GOT3 (cell line): ENCODE measurements at places on chromosomes 11 and 22.

DNA sequence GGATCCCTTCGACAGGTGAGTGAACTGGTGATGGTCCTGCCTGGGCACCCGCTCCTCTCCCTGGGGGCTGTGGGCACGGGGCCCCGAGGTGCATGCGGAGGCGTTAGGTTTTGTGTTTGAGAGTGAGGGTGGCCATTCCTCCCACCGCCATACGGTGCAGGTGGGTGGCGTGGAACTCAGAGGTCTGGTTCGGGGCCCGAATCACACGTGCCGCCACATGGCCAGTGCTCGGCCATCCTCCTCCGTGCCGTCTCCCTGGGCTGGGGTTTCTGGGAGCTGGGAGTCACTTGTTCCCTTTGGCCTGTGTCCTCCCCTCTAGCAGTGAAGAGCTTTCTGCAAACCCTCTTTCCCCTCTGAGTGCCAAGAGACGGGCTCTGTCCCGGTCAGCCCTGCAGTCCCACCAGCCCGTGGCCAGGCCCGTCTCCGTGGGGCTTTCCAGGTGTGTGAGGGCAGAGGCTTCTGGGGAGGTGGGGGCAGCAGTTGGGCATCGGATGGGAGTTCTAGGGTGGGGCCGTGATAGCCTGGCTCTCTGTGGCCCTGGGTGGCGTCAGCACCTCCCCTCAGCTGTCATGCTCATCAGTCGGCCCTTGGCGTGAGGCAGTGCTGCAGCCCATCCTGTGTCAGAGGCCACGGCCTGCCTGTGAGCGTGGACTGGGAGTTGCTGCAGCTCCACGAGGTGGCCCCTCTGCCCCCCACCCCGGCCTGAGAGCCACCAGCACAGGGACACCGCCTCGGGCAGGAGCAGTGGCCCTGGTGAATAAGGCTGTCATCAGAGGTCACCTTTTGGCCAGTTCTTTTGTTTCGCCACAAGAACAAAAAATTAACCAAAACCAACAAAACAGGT is 10.2 kb downstream of the IRF7 start:
- DNase-seq, result no peak

DNA sequence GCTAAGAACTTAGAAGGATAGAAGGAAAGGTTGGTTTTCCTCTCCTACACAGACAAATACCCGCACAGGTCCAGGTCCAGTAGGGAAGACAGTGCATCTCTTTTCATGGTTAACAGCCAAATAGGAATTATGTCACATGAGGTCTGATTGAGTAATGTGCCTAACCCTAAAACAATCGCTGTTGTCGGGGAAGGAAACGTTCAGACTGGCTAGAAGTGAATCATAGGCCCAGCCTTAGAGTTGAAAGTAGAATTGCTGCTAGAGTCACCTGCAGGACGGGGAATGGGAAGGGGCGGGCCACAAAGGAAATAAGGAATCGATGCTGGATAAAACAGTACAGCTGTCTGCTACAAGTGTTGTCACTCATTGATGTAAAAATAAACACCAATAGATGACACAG is 12.4 kb upstream of the HTATIP2 start:
- no peak for DNase-seq

GRCh38 chr22:19961201-19961580 is 19.6 kb upstream of the TXNRD2 start:
- DNase-seq, result no peak

- no peak for DNase-seq
Observed at GRCh38 chr11:16897470-16898061, 116.6 kb downstream of the PLEKHA7 start.

DNA sequence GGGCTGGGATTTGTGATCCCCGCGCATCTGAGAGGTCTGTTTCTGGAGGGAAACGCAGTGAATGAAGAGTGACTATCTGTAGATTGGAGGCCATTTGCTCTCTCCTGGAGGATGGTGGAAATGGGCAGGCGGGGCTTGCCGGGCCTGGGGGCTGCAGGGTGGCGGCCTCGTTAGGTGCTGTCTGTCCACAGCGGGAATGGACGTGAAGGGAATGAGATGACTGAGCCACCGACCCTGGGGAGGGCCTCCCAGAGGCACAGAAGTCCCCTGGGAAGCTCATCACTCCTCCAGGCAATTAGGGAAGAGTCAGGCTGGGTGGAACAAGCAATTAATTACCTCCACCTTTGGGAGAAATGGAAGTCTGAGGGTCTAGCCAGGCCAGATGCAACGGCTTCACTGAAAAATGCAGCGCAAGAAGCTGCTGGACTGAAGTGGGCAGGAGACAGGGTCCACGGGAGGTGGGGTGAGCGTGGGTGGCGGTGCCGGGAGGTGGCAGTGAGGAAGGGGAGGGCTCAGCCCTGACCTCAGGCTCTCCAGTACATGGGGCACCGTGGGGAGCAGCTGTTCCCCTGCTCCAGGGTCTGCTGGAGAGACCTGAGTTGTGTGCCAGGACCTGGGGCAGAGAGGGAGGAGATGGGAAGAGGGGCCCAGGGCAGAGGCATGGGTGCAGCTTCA is 524.5 kb downstream of the BRD1 start:
- DNase-seq, result no peak

GRCh38 chr11:71250523-71251150 is 1.7 kb downstream of the SHANK2 start:
- DNase-seq, result no peak

DNA sequence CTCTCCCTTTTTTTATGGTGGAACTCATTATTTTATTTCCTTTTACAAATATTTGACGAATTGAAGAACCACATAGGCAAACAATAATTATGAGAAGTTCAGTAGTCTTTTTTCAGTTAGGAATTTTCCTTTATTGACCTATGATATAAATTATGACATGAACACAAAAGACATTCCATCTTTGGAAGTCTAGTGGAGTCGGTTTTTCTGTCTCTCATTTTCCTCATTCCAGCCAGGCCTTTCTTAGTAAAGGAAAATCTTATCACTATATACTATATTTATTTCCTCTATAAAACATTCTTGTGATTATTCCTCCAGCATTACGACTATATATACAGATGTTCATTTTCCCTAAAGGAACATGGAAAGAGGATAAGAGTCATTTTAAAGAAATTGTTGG is 1046.1 kb downstream of the DLG2 start:
- no peak for DNase-seq

DNA sequence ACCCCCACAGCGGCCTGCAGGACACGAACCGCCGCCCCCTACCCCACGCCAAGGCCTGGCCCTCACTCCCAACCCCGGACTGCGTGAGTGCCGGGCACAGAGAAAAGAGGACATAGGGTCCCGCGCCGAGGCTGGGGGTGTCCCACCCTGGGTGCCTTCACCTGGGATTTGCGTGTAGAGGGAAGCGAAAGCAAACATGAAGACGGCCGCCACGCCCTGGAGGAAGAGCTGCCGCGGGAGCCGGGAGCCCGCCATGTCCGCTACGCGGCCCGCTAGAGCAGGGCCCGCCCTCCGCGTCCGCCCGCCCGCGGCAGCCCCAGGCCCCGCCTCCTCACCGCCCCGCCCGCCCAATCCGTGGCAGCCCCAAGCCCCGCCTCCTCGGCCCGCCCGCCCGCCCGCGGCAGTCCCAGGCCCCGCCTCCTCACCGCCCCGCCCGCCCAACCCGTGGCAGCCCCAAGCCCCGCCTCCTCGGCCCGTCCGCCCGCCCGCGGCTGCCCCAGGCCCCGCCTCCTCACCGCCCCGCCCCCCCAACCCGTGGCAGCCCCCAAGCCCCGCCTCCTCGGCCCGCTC is at the start of gene LMF2:
TSS of gene LMF2 (minus strand) at position 282 of the 570 bp plus-strand sequence. CDS start at position 255, 27 bp downstream.
- DNase-seq, result peak; percentile 98

GRCh38 chr11:122145715-122146274 is 29.8 kb upstream of the BLID start:
- no peak for DNase-seq

DNA sequence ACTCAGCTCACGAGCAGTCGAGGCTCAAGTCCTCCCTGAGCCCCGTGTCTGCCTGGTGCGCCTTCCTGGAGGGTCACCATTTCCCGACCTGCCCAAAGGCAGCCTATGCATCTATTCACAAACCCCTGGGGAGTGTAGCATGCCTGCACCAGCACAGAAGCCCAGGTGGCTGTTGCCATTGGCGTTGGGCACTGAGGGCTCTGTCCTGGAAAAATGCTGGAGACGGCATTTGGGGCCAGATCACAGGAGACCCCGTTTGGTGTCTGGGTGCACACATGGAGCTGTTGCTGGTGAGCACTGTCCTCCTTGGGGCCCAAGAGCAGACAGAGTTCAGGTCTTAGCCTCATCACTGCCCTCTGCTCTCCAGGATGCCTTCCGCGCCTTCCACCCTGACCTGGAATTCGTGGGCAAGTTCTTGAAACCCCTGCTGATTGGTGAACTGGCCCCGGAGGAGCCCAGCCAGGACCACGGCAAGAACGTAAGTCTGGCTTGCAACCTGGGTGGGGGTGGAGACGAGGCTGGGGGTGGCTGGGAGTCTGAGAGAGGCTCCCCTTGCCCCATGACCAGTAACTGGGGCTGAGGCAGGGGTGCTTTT is 9.4 kb downstream of the FADS2 start:
- DNase-seq, result no peak

DNA sequence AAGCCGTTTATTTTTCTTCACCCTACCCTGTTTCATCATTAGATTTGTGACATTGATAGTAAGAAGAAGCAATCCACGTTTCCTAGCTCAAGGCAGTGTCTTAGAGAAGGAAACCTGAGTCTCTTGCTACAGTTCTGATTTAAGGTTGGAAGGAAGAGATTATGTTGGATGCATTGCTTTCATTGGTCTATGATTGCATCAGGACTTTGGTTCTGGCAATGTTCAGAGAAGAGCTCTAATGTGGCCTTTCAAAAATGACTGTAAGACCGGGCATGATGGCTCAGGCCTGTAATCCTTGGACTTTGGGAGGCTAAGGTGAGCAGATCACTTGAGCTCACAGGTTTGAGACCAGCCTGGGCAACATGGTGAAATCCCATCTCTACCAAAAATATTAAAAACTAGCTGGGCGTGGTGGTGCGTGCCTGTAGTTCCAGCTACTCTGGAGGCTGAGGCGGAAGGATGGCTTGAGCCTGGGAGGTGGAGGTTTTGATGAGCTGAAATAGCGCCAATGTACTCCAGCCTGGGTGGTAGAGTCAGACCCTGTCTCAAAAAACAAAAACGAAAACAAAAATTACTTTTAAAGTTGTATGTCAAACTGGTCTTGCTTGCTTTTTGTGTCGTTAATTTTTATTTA is 4.1 kb downstream of the NUCB2 start:
- DNase-seq, result no peak
